ENCODE measurements at places on chromosomes 1 and 21. TPM values are rescaled to one million over a fixed set of nuclear protein-coding genes. Genes with fewer than 3 reads are reported as not detected.

TRIM58 gene
- 1.0 TPM for total RNA-seq

DNA sequence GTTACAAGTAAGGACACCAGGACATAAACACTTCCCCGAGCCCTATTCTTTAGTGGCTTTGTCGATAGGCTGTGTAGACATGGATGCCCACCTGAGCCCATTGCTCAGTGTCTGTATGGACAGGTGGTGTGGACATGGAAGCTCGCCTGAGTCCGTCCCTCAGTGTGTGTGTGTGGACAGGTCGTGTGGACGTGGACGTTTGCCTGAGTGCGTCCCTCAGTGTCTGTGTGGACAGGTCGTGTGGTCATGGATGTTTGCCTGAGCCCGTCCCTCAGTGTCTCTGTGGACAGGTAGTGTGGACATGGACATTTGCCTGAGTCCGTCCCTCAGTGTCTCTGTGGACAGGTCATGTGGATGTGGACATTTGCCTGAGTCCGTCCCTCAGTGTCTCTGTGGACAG, 38.7 kb upstream of the COL6A2 start:
- H3K4me3 ChIP-seq = no peak overlapping the region
- peak overlapping the region; percentile 79 for H3K27ac ChIP-seq
- no peaks in the 10 kb centered on the region for H3K36me3 ChIP-seq
- H3K27me3 ChIP-seq = no peaks in the 10 kb centered on the region

DNA sequence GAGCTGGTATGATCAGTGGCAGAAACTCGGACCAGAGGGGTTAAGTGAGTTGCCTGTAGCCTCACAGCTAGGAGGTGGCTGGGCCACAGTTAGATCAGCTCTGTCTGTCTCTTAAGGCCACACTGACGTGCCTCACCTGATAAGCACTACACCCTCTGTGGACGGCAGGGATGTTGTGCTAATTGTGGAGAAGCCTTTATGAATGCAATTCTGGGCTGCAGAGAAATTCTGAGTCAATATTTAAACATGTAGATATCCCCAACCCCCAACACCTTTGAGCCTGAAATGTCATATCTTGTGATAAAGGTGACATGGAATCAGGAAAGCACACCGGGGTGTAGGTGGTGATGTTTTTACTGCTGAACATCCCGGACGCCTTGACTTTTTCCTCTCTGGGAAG, 88.3 kb downstream of the KCNJ6 start:
- H3K27me3 ChIP-seq = no peaks in the 10 kb centered on the region
- no peaks in the 10 kb centered on the region for H3K4me1 ChIP-seq
- no peaks in the 10 kb centered on the region for H3K36me3 ChIP-seq
- no peak overlapping the region for H3K4me3 ChIP-seq

DNA sequence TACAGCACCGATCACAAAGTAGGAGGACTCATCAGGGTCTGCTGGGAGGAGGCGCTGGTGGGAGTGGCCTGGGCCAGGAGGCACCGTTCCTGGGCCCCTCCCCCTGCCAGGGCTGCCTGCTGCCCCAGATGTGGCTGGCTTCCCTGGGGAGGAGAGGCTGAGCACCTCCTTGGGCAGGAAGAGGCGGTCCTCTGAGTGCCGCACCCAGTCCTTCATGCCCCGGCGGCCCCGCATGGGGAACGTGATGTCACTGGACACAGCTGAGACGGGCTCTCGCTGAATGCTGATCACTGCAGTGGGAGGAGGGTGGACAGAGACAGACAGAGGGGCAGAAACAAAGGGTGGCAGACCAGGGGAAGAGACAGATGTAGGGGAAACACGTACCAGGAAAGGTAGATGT, 24.8 kb downstream of the ADGRB2 start:
- DNase-seq = no peak
- no peaks in the 10 kb centered on the region for H3K4me1 ChIP-seq

DNA sequence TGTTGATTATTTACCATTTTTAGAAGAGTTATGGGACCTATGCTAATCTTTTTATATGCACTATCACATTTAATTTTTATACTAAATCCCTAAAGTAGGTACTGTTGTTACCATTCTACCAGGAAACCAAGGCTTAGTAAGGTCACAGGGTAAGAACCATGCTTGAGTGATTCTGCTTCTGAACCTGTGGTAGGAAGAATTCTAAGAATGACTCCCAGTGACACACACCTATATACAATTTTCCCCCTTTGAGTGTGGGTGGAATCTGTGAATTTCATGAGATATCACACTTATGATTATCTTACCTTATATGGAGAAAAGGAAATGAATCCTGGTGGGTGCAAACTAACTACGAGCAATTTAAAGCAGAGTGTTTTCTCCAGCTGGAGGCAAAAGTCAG, 391.0 kb downstream of the USH2A start:
- H3K27ac ChIP-seq = no peak overlapping the region
- no peaks in the 10 kb centered on the region for H3K36me3 ChIP-seq
- no peaks in the 10 kb centered on the region for H3K4me1 ChIP-seq

GRCh38 chr1:77704736-77705135, 22.3 kb upstream of the ZZZ3 start:
- no peak for DNase-seq
- H3K4me1 ChIP-seq = no peaks in the 10 kb centered on the region
- no peak overlapping the region for H3K27ac ChIP-seq
- H3K4me3 ChIP-seq = no peak overlapping the region
- H3K36me3 ChIP-seq = no peaks in the 10 kb centered on the region

DNA sequence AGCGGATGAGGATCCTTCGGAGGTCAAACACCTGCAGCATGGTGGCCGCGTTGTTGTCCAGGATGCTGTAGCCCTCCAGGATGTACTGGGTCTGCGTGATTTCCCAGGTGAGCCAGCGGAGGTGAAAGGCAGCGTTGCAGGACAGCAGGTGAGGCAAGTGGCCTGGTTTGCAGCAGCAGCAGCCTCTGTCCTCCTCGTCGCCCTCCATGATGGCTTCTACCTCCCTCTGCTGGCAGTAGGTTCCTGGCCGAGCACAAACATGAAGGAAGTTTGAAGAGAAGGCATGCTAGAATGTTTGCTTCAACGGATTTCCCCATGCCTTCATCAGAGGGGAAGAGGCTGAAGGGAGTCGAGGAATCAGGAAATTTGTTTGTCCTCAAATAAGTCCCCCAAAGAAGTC, 74.7 kb downstream of the NTPCR start:
- H3K4me3 ChIP-seq = no peak overlapping the region
- no peaks in the 10 kb centered on the region for H3K36me3 ChIP-seq
- peak; percentile 20 for DNase-seq
- no peak overlapping the region for H3K27ac ChIP-seq
- no peaks in the 10 kb centered on the region for H3K27me3 ChIP-seq

GRCh38 chr1:160022330-160023310, 9.2 kb downstream of the PIGM start:
- H3K36me3 ChIP-seq = no peaks in the 10 kb centered on the region
- no peaks in the 10 kb centered on the region for H3K4me1 ChIP-seq
- H3K27ac ChIP-seq = no peak overlapping the region
- H3K4me3 ChIP-seq = no peak overlapping the region
- no peaks in the 10 kb centered on the region for H3K27me3 ChIP-seq

DNA sequence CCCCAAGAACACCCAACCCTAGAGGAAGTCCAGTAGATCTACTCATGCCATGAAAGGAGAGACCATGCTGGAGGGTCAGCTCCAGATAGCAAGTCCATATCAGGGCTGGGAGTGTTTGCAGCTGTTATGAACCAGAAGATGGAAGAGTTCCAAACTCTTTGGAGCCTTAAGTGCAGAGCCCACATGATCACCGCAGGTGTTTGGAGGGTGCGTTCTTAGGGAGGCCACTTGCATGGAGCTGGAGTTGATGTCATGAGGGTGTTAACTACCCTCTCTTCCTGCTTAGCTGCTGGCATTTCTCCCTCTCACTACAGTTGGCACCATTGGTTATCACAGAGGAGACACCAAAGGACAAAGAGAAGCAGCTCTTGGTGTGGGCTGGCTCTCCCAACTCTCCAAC, 616.9 kb downstream of the AJAP1 start:
- H3K4me3 ChIP-seq = no peak overlapping the region
- no peak overlapping the region for H3K27ac ChIP-seq
- no peaks in the 10 kb centered on the region for H3K36me3 ChIP-seq
- no peak for DNase-seq
- no peaks in the 10 kb centered on the region for H3K27me3 ChIP-seq
- no peaks in the 10 kb centered on the region for H3K4me1 ChIP-seq

DNA sequence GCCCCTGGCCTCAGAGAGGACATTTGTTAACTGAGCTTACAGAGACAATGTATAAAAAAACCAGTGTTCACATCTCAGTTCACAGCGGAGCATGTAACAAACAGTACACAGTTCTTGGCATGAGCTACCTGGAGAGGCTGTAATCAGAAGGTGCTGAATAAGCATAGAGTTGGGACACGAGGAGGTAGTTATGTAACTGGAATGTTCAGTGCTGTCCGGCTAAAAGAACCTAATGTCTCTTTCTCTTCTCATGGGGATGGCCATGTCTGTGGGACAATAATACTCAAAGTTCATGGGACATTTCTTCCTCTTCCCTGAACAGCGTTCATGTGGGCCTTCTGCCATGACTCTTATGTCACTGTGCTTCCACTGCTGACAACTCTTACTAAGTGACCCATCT, 17.2 kb upstream of the STX12 start:
- no peaks in the 10 kb centered on the region for H3K36me3 ChIP-seq
- DNase-seq = no peak
- no peaks in the 10 kb centered on the region for H3K27me3 ChIP-seq
- no peak overlapping the region for H3K27ac ChIP-seq
- no peaks in the 10 kb centered on the region for H3K4me1 ChIP-seq

Data from breast epithelium (tissue), 4 donors.